ENCODE measurements at places on chromosomes 2 and 18. TPM values are rescaled to one million over a fixed set of nuclear protein-coding genes. Genes with fewer than 3 reads are reported as not detected.

The GRB14 gene
- total RNA-seq = 5.1 TPM

The CXXC1 gene
- total RNA-seq = 40.7 TPM

The ASNSD1 gene
- 33.0 TPM for total RNA-seq

The DCC gene
- not detected for total RNA-seq

The SERPINB10 gene
- total RNA-seq = not detected

The POTEI gene
- 0.01 TPM for total RNA-seq

The UPP2 gene
- not detected for total RNA-seq

The TYMS gene
- 167 TPM for total RNA-seq

The FOXD4L1 gene
- 0.35 TPM for total RNA-seq

The TUBA4B gene
- 0.10 TPM for total RNA-seq

The RAB31 gene
- 21.4 TPM for total RNA-seq

The CRYGD gene
- total RNA-seq = not detected

The UCN gene
- 1.2 TPM for total RNA-seq

The HADHB gene
- total RNA-seq = 97.9 TPM

The TGOLN2 gene
- total RNA-seq = 84.4 TPM

The MC2R gene
- not detected for total RNA-seq

The TUBB6 gene
- 205 TPM for total RNA-seq

The GBX2 gene
- 2.3 TPM for total RNA-seq

The CNRIP1 gene
- 1.6 TPM for total RNA-seq

The CXCR1 gene
- total RNA-seq = not detected

The CHST10 gene
- 15.1 TPM for total RNA-seq

The HOXD8 gene
- 6.2 TPM for total RNA-seq

The CFC1 gene
- total RNA-seq = 0.11 TPM

The ZNF892 gene
- 0.92 TPM for total RNA-seq

The PNPT1 gene
- 25.5 TPM for total RNA-seq

The CNGA3 gene
- total RNA-seq = 0.02 TPM

The TMEM237 gene
- total RNA-seq = 18.2 TPM

The SLC16A14 gene
- total RNA-seq = 0.87 TPM

The SFTPB gene
- 0.12 TPM for total RNA-seq

The ZNF514 gene
- 6.6 TPM for total RNA-seq

The VWA3B gene
- not detected for total RNA-seq

The C2orf66 gene
- 0.08 TPM for total RNA-seq

The ZFP36L2 gene
- 35.1 TPM for total RNA-seq

The CAPN14 gene
- 0.04 TPM for total RNA-seq

The ZNG1B gene
- total RNA-seq = 43.3 TPM

The CAPG gene
- 104 TPM for total RNA-seq

The KLHL41 gene
- 0.15 TPM for total RNA-seq

The OXER1 gene
- not detected for total RNA-seq

The KCNJ13 gene
- not detected for total RNA-seq

The KHK gene
- total RNA-seq = 9.8 TPM

The XPO1 gene
- 126 TPM for total RNA-seq

The AOX1 gene
- 4.6 TPM for total RNA-seq

The OSBPL1A gene
- total RNA-seq = 20.4 TPM

The CEP192 gene
- 7.7 TPM for total RNA-seq

The OLA1 gene
- total RNA-seq = 121 TPM

The RGPD4 gene
- not detected for total RNA-seq

The CCDC74B gene
- 6.4 TPM for total RNA-seq

The NETO1 gene
- total RNA-seq = not detected

The OTOS gene
- not detected for total RNA-seq

The CARF gene
- 0.72 TPM for total RNA-seq
